Germinal center (tissue), 1 donor: ENCODE measurements at places on chromosomes 13 and 19.

GRCh38 chr19:7561325-7561724 lies 25.8 kb downstream of the PNPLA6 start:
- no peak for DNase-seq

- DNase-seq: no peak
These were observed 2.8 kb downstream of the ADGRL1 start for GRCh38 chr19:14203177-14203576.

DNA sequence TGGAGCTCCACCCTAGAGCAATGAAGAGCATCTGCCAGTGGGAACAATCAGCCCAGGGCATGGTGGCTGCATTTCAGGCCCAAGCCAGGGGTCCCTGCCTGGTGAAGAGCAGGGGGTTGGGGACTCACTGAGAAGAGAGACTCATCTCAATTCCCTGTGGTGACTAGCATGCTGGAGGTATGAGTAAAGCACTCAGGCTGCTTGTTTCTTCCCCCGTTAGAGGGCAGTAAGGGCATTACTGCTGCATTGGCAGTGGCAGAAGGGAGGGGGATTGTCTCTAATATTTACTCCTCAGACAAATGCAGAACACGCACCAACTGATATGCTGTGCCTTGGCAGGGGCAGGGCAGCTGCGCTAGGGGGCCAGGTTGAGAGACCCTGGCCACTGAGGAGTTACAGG lies 329.1 kb downstream of the SLITRK5 start:
- no peak for DNase-seq

DNA sequence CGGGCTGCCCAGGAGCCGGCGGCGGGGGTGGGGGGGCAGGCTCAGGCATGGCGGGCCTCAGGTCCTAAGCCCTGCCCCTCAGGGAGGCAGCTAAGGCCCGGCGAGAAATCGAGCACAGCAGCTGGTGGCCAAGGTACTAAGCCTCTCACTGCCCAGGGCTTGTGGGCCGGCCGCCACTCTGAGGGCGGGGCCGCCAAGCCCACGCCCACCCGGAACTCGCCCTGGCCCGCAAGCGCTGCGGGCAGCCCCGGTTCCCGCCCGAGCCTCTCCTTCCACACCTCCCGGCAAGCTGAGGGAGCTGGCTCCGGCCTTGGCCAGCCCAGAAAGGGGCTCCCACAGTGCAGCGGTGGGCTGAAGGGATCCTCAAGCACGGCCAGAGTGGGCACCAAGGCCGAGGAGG lies 33.1 kb downstream of the PCDH8 start:
- DNase-seq: no peak

GRCh38 chr13:28819046-28819730 lies 951 bp upstream of the MTUS2 start:
- DNase-seq: no peak

- DNase-seq: no peak
These were observed 174.6 kb downstream of the ITGBL1 start for GRCh38 chr13:101626925-101627555.
